NCI-H82 (cell line): ENCODE measurements at places on chromosomes 7 and 10.

DNA sequence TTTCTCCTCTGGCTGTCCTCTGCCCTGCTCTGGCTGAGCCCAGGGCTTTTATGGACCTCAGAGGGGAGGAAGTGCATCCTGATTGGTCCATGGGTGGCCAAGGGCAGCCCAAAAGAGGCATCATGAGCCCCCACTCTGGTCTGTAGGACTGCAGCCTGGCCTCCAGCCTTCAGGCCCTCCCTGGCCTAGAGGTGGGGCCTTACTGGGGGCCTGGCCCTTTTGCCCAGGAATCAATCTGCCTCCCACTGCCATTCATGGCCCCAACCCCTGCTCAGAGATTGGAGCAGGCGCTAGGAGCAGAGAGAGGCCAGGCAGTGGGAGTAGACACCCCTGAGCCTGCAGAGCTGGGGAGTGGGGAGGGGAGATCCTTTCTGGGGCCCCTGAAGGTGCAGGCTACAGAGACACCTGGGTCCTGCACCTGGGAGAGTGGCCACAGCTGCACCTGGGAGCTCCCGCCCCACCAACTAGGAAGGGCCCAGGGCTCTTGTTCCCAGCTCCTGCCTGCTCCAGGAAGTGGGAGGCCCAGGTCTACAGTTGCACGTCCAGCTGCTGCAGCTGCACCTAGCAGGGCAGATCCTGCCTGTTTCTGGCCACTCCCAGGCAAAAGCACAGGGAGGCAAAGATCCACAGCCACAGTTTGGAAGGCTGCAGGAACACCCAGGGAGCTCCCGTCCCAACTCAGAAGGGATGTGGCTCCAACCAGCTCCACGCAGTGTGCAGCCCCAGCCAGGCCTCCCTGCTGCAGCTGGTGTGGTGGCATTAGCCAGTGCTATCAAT, 6.4 kb upstream of the DYNC2I1 start:
- no peak for DNase-seq

- no peak for DNase-seq
Measured at GRCh38 chr7:11060893-11061292, 87.2 kb downstream of the PHF14 start.

DNA sequence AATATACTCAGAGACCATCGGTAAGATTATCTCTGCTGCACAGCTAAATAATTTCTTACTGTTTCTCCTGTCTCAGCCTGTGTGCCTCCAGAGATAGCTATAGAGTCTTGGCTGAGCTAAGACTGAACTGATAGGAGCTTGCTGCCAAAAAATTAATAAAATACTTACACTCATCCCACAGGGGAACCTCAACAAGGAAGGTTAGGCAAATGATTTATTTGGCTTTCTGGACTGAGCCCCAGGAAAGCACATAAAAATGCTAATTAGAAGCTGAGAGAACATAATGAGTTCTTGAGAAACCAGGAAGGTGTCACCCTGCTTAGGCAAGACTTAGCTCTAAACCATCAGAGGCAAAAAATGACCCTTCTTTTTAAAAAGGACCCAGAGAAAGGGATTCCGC, 534.5 kb downstream of the TNS3 start:
- DNase-seq, result no peak

- DNase-seq, result no peak
Measured at GRCh38 chr10:571688-572451, 117.6 kb downstream of the DIP2C start.

- no peak for DNase-seq
Measured at GRCh38 chr10:70565556-70566514, 36.7 kb downstream of the PRF1 start.

GRCh38 chr10:58996063-58996462, 180.4 kb upstream of the PHYHIPL start:
- no peak for DNase-seq

DNA sequence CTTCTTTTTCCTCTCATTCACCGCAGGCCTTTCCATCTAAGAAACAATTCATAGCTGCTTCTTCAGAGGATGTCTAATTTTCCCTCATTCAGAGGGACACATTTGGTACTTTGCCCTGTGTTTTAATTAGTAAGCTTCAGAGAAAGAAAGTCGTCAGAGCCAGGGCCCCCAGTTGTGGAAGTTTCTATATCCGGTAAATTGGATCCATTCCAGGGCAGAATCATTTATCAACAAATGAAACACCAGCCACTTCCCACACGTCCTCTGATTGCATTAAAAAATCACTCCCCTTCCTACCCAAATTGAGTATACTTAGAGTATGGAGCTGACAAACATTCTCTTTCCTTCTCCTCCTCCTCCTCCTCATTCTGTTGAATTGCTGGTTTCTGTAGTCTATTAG, 205.8 kb upstream of the HDAC9 start:
- DNase-seq, result peak; percentile 7

GRCh38 chr10:7260412-7260900, 150.4 kb downstream of the SFMBT2 start:
- DNase-seq, result peak; percentile 72

DNA sequence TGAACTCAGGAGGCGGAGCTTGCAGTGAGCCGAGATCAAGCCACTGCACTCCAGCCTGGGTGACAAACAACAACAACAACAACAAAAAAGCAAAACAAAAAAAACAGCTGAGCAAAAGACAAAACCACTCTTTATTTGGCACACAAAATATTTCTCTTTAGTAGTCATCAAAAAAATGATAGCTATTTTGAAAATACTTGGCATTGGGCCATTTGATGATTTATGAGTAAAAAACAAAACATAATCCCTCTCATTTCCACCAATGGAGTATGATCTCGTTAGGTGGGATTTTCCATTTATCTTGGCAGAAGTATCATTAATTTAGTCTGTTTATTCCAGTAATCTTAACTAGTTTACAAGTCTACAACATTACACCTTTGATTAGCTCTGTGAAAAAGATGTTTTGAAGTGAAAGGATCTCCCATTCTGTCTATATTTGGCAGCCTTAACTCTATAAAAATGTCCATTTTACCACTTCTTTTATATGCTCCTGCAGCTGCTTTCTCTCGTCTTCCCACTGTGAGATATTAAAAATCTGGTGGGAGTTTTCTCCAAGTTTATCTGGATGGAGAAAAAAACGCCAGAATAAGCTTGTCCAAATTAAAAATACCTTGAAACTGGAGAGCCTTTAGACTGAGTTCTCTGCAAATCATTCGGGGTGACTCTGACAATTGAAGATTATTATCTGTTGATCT, 58.8 kb upstream of the AGMO start:
- peak; percentile 5 for DNase-seq

GRCh38 chr10:52652431-52653262, 119.9 kb downstream of the MBL2 start:
- no peak for DNase-seq

DNA sequence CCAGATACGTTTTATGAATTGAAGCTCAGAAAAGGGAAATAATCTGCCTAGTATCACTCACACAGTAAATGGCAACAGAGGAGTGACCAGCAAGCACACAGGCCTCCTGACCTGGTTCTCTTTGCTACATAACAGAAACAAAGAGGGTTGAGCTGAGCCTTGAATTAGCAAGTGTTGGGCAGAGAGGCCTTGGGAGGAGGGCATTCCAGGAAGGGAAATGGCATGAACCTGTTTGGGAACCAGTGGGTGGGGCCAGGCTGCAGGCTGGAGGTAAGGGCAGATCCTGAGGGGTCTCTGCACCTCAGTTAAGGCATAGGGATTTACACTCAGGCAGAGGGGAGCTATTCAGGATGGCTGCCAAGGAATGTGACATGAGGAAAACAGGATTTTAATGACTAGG, 24.8 kb upstream of the CYCS start:
- DNase-seq, result no peak

- DNase-seq, result no peak
Measured at GRCh38 chr7:80941208-80941758, 22.4 kb upstream of the SEMA3C start.

DNA sequence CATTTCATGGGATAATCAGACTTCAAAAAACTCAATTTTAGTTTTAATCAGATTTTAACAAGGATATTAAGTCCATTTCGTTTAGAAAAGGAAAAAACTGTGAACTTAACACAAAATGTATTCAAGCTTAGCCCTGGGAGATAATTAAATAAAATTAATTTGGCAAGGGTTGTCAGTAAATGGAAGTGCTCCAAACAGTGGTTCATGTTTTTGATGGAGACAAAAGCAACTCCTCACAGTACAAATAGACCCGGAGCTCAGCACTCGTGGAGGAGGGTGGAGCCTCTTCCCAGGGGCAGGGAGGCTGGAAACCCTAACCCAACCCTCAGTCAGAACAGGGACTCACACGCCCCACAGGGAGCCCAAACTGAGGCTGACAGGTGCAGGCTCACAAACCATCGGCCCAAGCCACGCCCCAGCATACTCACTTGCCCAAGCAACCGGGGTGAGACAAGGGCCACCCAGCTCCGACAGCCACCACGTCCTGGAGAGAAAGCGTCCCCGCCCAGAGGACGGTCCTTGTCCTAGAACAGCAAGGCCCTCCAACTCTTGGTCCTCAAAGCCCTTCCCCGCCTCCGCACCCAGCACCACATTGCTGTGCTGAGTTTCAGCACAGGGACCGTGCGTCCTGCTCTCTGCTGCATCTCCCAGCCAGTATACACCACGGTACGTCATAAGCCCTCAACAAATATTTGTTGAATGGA, 39.8 kb downstream of the MAD1L1 start:
- no peak for DNase-seq

DNA sequence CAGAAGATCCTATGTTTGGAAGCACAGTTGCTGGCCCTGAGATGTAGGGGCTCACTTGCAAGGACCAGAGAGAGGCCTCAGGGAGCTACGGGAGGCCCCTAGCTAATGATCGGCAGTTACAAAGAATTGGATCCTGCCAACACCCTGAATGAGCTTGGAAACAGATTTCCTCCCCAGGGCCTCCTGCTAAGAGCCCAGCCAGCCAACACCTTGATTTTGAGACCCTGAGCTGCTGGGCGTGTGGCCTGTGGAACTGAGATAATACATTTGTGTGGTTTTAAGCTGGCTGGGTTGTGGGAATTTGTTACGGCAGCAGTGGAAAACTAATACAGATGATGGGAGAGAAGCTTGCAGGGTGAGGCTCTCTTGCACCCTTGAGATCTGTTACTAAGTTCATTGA, 3.9 kb downstream of the DOCK1 start:
- no peak for DNase-seq

- no peak for DNase-seq
Measured at GRCh38 chr10:122273966-122274545, 3.0 kb downstream of the BTBD16 start.

DNA sequence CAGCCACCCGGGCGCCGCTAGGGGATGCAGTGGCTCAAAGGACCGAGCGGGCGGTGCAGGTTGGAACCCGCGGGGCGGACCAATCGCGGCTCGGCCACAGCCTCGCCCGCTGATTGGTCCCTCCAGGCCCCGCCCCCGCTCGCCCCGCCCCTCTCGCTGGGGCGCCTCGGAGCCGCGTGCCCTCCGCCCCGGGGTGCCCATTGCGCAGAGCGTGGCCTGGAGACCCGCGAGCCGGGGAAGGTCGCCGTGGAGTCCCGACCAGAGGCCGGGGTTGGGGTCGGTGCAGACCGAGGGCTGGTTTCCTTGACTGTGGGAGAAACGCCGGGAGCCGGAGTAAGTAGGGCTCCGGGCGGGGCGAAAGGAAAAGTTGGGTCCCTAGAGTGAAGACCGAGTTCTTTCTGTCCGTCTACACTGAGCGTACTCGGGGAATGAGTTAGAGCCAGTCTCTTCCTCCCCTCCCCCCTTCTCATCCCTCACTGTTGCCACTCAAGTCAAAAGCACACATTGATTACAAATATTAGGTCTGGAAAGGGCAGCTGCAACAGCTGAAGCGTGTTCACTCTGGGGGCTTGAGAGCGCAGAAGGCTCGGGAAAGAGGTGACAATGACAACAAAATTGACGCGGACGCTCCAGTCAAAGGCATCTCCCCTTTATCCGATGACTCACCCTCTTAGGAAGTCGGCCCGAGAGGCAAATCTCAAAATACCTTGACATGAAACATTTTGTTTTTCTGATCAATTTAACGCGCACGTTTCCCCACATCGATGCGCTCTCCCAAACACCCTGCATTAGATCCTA, 843 bp upstream of the GATA3 start:
- DNase-seq, result peak; percentile 88

- DNase-seq, result peak; percentile 38
Measured at GRCh38 chr10:75972491-75973276, 541.3 kb downstream of the LRMDA start.

GRCh38 chr10:29067161-29067560, 221.7 kb upstream of the LYZL1 start:
- DNase-seq, result no peak

- DNase-seq, result no peak
Measured at GRCh38 chr10:127987467-127988380, 80.8 kb downstream of the PTPRE start.

DNA sequence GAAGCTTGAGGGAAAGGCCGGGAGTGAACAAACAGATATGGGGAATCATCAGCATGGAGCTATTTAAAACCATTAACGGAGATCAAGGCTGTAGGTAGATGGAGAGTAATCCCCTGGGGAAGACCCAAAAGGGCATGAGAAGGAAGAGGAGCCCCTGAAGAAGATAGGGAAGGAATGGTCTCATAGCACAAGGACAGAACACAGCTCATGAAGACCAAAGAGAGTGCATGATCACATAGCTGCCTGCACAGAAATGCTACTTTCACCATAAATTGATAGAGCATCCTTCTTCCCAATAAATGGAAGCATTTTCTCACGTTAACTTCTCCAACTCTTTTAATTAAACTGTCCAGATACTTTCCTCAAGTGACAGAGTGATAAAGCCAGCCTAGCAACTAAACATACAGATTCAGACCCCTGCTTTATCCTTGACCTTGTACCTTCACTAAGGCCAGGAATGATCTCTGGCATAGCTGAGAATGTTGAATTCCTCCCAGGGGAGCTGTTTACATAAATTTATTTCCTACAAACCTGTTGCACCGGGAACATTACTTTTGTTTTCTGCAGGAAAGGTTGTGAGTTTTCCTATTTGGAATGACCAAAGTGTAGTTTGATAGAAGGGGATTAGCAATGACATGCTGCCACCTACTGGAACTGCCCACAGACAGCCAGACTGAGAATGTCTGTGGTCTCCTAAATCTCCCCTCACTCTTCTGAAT, 110.8 kb upstream of the LRGUK start:
- peak; percentile 72 for DNase-seq

- no peak for DNase-seq
Measured at GRCh38 chr10:110431659-110432058, 66.0 kb upstream of the DUSP5 start.

DNA sequence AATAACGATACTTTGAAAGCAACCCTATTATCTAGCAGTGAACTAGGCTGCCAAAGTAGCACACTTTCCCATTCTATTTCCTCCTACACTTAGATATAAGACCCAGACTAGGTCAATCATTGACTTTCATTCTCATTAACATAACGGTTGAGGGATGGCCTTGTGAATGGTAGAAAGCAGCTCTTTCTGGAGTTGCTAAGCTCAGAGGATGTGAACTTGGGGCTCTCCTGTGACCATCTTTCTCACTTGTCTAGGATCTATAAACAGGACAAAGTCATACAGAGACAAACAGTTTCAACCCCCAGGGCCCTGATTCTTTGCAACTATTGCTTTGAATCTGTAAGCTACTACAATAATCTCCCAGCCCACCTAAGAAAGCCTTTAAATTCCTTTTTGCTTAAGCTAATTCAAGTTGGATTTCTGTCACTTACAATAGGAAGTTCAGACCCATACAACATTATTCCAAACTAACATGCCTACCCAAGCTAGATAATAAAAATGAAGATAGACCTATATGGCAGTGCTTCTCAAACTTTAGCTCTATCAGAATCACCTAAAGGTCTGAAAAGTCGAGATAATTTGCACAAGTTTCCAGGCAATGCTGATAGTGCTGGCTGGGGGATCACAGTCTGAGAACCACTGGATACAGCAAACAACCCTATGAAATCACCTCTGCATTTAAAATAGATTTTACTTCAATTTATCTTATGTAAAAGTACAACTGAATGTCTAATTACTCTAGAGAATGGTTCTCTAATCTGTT, 16.7 kb downstream of the P4HA1 start:
- DNase-seq, result no peak

GRCh38 chr7:33191340-33191739, 62.0 kb downstream of the BBS9 start:
- DNase-seq, result no peak
